GM23248 (cell line): ENCODE measurements at places on chromosomes 2 and 18. TPM values are rescaled to one million over a fixed set of nuclear protein-coding genes. Genes with fewer than 3 reads are reported as not detected.

GRCh38 chr18:48991319-48991660 is 40.5 kb upstream of the SMAD7 start:
- no peak for DNase-seq

Gene ARHGEF4
- polyA plus RNA-seq, result 7.4 and 9.6 TPM in 2 replicates

Gene CRYGD
- polyA plus RNA-seq, result not detected in 2 replicates

- no peak for DNase-seq
These were observed 207.6 kb downstream of the AGAP1 start for GRCh38 chr2:235701206-235701981.

Gene CXCR1
- not detected in 2 replicates for polyA plus RNA-seq
